ENCODE measurements at places on chromosomes 5 and 9.

- DNase-seq, result no peak
Measured at GRCh38 chr5:151740958-151741373, 17.5 kb downstream of the ATOX1 start.

DNA sequence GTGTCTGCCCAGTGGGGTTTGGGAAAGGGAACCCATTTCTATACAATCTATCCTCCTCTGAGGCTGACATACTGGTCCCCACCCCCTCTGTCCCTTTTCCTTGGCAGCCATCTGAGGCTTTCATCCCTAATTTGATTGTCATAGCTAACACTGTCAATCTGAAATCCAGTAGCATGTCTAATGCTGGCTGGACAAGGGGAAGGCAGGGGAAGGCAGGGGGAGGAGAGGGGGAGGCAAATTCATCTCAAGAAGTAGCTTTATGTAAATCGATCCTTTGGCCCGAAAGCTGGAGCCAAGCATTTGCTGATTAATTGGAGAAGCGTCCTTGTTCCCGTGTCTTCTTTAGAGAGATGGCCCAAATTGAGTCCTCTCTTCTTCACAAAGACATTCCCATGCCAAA, 314.1 kb upstream of the PANK3 start:
- no peak for DNase-seq

DNA sequence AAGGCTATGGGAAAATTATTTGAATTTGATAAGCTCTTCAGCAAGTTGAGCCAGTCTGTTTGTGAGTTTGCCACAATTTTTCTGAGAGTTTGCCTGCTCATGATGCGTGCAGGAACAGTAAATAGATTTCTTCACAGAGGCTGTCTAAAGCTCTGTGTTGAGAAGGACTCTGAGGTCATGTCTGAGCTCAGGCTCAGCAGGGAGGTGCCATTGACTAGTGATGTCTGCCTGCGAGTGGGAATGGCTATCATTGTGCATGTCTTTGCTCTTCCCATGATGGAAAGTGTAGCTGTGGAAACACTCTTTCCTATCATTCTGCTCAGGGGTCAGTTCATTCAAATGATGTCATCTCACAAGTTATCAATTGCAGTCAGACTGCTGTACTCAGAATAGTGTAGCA, 142.8 kb downstream of the RASEF start:
- no peak for DNase-seq

- DNase-seq, result peak; percentile 95
Measured at GRCh38 chr9:131502781-131503625, at the start of gene POMT1. Gene POMT1 (plus strand): TSS chr9:131502918. CDS start chr9:131504219, 1,301 bp downstream.

DNA sequence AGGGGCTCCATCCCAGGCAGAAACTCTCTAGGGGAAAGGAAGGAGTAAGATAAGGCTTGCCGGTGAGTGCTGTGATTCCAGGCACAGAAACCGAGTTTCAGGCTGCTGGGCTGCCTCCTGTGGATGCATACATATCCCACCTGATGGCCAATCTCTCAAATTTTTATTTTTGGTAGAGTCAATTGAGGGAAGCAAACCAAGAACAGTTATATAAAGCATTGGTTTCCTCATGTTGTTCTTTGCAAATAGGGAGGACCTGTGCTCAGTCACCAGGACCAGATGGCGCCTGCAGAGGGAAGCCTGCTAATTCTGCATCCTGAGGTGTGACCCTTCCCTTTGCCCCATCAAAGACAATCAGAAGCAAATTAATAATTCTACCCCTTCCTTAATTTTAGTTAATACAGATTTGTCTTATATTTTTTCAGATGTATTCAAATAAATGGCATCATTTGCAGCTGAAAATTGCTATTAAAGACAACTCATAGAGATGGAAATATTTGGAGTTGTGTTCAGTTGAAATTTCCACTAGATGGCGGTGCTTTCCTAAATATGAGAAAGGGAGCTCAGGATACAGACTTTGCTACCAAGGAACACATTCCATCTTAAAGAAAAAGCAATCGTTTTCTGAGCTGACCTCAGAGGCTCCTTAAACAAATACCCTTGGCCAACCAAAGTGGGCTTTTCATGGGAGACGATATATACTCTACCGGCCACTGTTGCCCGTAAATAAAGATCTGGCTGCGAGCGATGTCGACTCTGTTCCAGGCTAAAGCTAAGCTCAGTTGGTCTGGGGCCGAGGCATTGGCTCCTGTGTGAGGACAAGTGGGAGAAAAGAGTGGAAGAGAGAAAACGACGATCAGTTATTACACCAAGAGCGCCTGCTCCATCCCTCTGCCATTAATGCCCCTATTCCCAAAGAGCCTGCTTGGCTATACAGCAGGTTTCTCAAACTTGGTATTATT, 225.7 kb upstream of the KLF9 start:
- no peak for DNase-seq

DNA sequence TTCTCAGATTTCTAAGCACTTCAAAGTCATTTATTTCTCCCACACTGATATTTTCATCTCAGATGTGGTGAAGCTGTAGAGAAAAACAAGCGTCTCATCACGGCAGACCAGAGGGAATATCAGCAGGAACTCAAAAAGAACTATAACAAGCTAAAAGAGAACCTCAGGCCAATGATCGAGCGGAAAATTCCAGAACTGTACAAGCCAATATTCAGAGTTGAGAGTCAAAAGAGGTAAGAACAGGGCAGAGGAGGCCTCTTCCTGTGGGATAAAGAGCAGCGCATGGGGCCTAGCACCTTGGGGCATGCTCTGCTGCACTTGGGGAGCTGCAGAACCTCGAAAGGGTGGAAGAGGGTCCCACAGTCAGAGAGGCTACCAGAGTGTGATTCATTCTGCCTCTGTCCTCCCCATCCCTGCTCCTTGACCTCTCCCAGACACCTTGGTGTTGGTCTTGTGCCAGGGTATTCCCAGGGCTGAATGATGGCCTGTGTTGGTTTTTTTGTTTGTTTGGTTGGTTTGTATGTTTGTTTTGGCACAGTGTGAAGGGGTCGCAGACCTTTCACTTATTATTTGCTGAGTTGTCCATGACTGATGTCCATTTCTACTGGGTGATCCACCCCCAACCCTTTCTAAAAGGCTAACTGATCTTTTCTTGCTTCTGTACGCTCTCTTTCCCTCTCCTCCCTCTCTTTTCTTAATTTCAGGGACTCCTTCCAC, 248.9 kb downstream of the DOCK8 start:
- no peak for DNase-seq

- no peak for DNase-seq
Measured at GRCh38 chr9:19140259-19140658, 13.0 kb upstream of the PLIN2 start.

DNA sequence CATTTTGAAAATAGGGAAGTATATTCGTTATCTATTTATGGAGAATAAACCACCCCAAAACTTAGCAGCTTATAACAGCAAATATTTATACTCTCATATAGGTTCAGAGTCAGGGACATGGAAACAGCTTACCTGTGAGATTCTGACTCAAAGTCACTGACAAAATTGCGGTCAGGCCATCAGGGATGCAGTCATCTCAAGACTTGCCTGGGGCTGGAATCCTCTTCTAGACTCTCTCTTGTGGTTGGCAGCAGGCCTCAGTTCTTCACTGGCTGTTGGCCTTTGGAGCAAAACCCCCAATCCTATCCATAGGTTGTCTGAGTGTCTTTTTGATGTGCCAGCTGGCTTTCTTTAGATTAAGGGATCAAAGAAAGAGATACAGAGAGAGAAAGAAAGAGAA, 275.6 kb downstream of the SEC61B start:
- DNase-seq, result no peak

GRCh38 chr9:29625292-29625731, 2052.0 kb upstream of the C9orf72 start:
- DNase-seq, result no peak

DNA sequence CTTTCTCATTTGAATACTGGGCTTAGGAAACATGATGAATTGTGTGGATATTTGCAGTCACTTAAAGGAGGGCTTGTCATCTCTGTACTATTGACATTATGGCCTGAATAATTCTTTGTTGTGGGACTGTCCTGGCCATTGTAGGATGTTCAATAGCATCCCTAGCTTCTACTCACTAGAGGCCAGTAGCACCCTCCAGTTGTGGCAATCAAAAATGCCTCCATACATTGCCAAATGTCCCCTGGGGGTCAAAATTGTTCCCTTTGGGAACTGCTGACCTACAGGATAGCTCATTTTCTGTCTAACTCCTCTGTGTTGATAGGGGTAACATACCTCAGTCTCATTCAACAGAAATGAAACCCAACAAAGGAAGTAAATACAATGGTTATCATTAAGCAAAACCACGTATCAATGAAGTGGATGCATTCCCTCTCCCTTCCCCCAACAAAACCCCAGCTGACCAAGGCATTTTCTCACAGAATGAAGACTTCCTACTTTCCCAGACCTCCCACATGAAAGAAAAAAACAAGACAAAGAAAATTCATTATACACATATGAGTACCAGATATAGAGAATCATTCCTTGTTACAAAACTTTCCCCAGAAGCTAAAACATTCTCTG, 18.1 kb downstream of the FYB1 start:
- no peak for DNase-seq

DNA sequence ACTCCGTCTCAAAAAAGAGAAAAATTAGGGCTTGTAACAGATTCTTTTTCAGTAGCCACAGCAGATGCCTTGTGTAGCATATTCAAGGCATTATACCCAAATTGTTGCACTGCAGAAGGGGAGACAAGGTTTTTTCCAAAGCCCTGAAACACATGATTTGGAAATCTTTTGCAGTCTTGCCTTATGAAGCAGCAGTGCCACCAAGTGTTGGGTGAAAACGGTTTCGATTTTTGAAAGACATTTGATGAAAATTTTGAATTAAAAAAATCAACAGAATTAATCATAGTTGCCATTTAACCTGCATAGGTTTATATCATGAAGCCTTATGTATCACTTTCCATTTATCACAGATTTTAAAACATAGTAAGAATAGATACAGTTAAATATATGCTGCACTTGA, 479.5 kb downstream of the TAF11L14 start:
- no peak for DNase-seq

GRCh38 chr9:107105784-107106183, 177.3 kb upstream of the RAD23B start:
- no peak for DNase-seq

DNA sequence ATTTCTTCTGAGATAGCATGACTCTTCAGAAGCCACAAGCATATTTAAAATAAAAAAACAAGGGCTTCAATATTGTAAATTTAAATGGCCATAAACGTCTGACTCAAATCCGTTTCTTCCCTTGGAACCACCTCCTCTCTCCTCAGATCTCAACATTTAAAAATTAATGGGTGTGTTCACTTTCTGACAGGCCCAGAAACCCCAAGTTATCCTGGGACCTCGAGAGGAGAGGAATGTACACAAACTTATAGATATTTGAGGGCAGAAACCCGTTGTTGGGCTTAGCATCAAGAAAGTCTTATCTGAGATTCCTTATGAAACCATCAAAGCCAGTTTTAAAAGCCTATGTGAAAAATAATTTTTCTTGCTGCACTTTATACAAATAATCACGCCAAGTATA, 29.2 kb downstream of the MLLT3 start:
- no peak for DNase-seq

GRCh38 chr5:73037545-73037944, 81.7 kb downstream of the FCHO2 start:
- DNase-seq, result no peak

DNA sequence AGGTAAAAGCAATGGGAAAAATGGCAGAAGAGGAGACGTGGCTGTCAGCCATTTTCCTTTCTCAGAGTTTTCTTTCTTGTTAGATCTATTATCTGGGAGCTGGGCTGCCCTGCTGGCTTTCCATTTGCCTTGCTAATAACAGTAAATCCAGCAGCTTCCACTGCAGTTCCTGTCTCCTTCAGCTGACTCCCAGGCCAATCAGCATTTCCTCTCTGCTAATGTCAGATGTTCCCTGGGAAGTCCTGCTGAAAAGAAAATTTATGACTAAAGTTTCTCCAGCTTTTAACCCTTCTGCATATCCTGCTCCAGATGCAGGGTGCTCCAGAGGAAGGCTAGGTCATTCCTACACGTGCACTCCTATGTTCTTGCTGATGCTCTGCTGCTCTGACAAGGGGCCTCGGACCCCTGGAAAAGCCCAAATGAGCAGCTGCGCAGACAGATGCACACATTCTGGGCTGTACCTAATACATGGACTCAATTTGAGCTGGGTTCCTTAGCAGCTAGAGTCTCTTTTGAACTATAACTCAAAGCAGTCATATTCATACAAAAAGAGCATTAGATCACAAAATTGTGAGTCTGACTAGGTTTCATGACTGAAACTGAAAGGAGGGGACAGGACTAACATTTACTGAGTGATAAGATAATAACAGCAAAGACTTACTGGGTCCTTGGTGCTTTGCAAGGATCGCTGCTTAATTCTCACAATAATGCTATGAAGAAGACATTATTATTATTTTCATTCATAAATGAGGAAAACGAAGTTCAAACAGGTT, 182.2 kb downstream of the MAPKAP1 start:
- no peak for DNase-seq

DNA sequence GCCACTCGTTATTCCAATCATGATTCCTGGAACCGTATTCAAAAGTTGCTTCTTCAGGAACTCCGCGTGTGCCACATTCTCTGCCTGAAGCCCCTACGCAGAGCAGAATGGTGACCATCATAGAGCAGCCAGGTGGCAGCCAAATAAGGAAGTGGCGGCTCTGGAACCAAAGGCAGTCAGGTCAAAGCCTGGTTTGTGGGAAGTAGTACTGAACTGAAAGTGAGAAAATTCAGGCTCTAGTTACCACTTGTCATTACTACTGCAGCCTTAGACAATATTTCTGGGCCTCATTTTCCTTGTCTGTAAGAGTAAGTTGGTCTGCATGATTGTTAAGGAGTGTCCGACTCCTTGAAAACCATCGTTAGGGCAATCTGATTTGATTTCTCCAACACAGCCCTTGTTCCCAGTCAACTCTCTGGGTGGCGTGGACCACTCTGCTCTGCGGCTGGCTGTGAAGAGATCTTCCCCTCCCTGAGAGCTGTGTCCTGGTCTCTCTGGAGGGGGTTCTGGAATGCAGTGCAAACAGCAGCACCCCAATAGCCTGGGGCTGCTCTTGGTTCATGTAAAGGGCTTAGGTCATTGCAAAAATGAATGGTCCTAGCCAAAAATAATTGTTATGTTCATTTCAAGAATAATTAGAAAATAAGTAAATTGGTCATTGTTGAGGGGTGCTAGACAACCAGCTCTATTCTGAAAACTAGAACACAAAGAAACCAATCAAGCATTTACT, 102.4 kb downstream of the MED27 start:
- no peak for DNase-seq

DNA sequence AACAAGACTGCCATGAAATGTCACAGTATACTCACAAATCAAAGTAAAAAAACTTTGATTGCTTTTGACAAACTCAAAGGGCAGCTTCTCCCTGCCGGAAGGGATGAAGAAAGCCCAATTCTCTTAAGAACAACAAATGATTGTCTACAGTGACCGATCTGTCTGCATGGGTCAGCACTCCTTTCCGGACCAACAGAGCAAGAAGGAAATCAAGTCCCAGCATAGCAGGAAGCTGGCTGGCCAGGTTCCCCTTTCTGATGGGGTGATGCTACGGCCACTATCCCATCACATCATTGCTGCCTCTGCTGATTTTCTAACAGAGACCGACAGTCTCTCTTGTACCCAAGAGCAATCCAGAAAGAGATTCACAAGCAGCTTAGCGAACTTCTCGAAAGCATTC, 692 bp downstream of the C1QTNF3 start:
- no peak for DNase-seq

GRCh38 chr9:113409481-113409880, 994 bp downstream of the POLE3 start:
- no peak for DNase-seq

- no peak for DNase-seq
Measured at GRCh38 chr5:57839025-57839424, 356.4 kb upstream of the ACTBL2 start.

GRCh38 chr5:74285675-74286280, 354.8 kb downstream of the ENC1 start:
- no peak for DNase-seq
